GM23248 (cell line): ENCODE measurements at places on chromosomes 1 and 21.

DNA sequence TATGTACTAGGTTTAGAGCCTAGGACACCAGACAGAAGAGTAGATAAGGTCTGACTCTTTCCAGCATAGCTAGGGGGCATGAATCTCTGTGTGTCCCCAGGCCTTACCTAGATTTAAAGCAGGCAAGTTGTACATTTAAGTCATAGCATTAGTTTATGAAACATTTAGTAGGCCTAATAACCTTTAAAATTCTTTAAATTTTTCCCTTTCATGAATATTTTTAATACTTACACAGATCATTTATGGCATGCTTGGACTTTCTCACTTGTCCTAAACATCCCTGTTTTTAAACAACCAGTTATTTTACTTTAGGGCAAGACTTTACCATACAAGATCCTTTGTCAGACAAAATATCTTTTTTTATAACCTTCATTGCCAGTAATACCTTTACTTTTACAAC lies 258.4 kb upstream of the ZRANB2 start:
- DNase-seq, result no peak

DNA sequence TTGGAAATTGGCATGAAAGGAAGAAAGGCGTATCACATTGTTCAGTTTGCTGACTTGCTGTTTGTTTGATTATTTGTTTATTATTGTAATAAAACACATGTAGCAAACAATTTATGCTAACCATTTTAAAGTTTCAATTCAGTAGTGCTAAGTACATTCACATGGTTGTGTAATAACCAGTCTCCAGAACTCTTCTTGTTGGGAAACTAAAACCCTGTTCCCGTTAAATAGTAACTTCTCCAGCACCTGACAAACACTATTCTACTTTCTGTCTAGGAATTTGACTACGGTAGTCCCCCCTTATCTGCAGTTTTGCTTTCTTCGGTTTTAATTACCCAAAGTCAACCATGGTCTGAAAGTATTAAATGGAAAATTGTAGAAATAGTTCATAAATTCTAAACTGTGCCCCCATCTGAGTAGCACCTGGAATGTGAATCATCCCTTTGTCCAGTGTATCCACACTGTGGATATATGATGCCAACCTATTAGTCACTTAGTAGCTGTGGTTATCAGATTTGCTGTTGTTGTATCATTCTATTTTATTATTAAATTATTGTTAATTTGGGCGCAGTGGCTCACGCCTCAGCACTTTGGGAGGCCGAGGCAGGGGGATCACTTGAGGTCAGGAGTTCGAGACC lies 5.5 kb downstream of the MORC3 start:
- DNase-seq, result peak; percentile 77

- peak; percentile 54 for DNase-seq
These were observed 167.9 kb downstream of the KIF26B start for GRCh38 chr1:245322673-245323072.

DNA sequence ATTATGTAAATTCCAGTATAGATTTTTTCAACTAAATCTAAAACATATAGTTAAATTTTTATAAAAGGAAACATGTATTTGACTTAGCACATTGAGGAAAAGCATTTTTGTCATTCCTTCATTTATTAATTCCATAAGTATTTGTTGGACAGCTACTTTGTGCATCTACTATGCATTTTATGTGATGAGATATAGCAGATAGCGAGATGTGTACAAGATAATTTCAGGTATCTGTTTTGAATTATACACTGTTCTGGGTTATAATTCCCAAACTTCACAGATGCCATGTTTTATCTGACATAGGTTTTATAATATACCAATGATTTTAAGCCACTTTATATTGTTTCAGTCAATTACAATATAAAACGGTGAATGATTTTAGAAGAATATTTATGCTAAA lies 398.7 kb downstream of the USH2A start:
- DNase-seq, result no peak

- DNase-seq, result no peak
These were observed 15.5 kb upstream of the PPP1R15B start for GRCh38 chr1:204426971-204427701.
